ENCODE measurements at places on chromosomes 6 and 20.

GRCh38 chr20:39936401-39936800 is 752.6 kb downstream of the MAFB start:
- DNase-seq: no peak

GRCh38 chr6:84554706-84555105 is 209.7 kb downstream of the TBX18 start:
- no peak for DNase-seq

- no peak for DNase-seq
Measured at GRCh38 chr6:148364056-148364824, 21.6 kb downstream of the SASH1 start.

- no peak for DNase-seq
Measured at GRCh38 chr20:53575481-53576194, 18.0 kb downstream of the ZNF217 start.

- no peak for DNase-seq
Measured at GRCh38 chr6:951399-952181, 258.7 kb upstream of the EXOC2 start.

All from activated T-helper 1 cell treated with anti-CD3 and anti-CD28 coated beads, Interleukin-2, amount 50 U/mL, for 16 hours (primary cell).